Fibroblast of lung (primary cell): ENCODE measurements at places on chromosomes 1 and 21.

DNA sequence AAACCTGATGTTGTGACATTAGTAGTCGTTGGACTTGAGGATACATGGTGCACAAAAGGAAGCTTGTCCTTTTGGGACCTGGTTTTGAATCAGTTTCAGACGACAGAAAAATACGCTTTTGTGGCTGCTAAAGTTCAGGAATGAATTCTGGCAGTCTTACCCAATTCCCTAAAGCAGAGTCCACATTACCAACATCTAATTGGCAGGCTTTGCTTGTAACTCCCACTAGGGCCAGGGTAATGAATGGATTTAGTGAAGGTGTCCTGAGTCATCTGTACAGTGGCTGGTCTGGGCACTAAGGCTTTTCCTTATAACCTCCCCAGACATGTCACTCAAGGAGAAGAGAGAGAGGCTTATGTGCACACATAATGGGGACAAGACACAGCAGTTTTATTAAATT lies 66.2 kb upstream of the RNPC3 start:
- no peak for DNase-seq

GRCh38 chr1:84677415-84678099 lies 12.7 kb downstream of the SSX2IP start:
- no peak for DNase-seq

DNA sequence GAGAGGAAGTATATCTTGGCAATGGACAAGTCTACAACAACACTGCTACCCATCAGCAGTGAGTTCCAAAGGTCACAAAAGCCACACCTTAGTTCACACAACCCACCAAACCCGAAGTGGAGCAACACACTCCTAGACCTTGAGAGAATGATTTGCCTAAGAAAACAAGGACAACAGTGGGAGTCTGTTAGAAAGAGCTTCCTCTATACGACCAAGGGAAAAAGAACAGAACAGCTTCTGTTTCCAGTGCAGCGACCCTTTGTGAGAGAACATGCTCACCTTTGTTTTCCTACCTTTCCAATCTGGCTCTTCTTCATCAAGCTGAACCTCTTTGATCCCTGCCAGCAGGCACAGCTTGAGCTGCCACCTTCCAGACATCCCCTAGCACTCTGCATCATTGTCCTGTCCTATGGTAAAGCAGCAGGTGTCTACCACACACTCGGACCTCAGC lies 56.7 kb upstream of the PALMD start:
- no peak for DNase-seq

DNA sequence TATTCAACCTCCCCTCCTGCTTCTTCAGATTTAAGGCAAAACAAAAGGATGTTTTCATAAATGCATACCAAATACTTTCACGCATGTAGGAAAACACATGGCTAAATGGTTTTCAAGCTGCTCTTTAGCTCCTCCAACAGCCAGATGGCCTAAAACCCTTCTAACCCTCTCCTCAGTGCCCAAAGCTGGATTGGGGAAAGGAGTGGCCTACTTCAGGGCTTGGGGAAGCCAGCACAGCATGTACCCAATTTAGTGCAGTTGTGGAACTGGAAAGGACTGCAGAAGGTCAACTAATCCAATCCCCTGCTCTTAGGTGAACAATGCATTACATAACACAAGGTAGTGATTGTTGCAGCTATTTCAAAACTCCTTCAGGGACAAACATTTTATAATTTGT lies 9.3 kb downstream of the F5 start:
- no peak for DNase-seq

- DNase-seq = no peak
These were observed 24.9 kb upstream of the ATP1B1 start for GRCh38 chr1:169081503-169082123.

GRCh38 chr1:116286541-116286971 lies 86.5 kb upstream of the ATP1A1 start:
- DNase-seq = peak; percentile 63

- no peak for DNase-seq
These were observed 64.6 kb upstream of the CLDN14 start for GRCh38 chr21:36544545-36544944.

GRCh38 chr1:85244271-85245061 lies 15.0 kb downstream of the C1orf52 start:
- peak; percentile 33 for DNase-seq

DNA sequence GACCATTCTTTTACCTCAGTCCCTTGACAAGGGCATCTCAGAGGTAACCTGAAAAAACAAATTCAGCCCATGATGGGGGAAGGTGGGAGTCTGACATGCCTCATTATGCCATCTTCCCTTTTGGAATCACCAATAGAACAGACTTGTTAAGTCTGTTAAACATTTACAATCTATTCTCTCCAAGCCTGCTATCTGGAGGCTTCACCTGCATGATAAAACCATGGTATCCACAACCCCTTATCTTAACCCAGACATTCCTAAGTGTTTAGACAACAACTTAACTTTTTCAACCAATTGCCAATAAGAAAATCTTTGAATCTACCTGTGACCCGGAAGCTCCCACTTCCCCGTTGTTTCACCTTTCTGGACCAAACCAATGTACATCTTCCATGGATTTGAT lies 233.0 kb upstream of the CACYBP start:
- DNase-seq = no peak

- DNase-seq = no peak
These were observed 144.1 kb upstream of the IGSF21 start for GRCh38 chr1:17963513-17963912.

GRCh38 chr1:94272388-94272787 lies 35.0 kb upstream of the ARHGAP29 start:
- no peak for DNase-seq

DNA sequence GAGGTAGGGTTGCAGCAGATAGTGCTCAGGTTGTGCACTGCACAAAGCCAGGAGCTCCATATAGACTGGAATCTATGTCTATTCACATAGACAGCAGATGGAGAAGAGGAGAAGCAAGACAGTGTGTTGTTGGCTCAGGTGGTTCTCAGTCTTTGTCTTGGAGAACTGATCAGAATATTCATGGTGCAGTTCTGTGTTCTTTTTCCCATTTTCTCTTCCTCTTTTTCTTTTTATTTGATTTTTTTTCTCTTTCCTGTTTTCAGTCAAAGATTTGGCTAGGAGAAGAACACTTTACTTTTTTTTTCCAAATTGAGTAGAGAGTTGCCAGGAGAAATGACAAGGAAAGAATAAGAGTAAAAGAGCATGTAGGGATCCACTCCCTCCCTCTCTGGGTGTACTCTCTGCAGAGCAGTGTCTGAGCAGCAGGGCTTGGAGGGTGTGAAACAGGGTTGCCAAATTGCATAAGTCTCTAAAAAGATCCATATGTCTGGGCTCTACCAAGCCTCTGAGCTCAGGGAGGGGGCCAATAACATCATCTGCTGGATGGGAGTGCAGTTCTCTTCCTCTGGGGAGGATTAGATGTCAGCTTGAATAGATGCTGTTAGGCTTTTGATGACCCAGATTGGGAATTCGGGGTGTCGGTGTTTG lies 8.7 kb upstream of the CD34 start:
- DNase-seq = peak; percentile 43

DNA sequence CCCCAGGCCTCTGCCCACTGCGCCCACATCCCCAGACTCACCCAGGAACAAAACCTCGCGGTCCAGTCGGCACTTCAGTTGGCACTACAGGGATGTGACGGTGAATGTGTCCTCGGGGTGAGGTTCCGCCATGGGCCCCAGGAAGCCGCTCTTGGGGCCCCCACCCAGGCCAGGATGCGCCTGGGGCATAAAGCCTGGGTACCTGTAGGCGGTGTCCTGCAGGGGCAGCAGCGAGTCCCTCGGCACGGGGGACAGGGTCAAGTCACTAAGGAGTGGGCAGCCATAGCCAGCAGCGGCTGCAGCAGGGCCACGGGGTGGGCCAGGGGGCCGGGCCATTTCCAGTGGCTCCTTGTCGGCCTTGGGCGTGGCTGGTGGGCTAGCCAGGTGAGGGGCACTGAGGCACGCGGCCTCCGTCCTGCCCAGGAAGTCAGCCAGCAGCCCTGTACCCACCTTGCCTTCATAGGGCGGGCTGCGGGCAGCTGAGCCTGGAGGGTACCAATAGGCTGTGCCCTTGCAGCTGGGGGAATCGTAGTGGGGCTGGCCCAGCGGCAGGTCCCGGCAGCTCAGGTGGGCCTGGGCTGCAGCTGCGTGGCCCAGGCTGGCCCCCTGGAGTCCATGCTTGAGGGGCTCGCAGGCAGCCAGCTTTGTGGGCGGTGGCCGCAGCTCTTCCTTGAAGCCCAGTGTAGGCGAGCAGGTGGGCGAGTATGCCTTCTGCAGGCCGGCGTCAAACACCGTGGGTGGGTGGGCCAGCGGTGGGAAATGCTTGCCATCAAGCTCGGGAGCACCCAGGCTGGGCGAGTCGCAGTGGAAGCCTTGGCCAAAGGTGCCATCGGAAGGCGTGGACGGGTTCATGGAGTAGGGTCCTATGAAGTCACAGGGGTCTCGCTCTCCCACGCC lies 56.5 kb downstream of the AHDC1 start:
- DNase-seq = no peak

GRCh38 chr21:29299046-29299915 lies 559 bp downstream of the BACH1 start:
- peak; percentile 63 for DNase-seq

GRCh38 chr1:53591924-53592323 lies 132.7 kb downstream of the DMRTB1 start:
- no peak for DNase-seq

DNA sequence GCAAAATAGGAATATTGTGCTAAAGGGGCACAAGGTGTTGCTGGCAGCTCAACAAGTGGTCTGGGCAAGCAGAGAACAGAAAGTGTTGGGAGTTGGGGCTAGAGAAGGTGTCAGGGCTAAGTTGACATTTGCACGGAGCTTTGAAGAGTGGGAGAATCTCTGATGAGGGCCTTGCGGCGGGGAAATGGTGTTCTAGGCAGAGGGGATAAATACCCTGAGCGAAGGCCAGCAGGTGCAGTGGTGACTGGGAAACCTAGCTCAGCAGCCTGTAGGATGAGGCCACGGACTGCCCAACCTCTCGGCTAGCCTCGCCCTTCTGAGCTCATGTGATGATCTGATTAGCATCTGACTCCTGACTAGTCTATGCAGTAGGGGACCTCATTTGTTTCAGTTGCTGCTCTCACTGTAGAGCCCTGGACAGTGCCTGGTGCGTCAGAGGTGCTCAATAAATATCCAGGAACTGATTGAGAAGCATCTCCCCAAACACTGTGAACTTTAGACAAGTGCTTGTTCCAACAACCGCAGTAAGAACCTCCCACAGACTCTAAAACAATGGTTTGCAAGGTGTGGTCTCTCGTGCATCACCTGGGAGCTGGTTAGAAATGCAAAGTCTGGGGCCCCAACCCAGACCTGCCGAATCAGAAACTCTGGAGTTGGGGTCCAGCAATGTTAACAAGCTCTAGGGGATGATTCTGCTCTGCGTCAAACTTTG lies 1.0 kb upstream of the FOXO6 start:
- no peak for DNase-seq

DNA sequence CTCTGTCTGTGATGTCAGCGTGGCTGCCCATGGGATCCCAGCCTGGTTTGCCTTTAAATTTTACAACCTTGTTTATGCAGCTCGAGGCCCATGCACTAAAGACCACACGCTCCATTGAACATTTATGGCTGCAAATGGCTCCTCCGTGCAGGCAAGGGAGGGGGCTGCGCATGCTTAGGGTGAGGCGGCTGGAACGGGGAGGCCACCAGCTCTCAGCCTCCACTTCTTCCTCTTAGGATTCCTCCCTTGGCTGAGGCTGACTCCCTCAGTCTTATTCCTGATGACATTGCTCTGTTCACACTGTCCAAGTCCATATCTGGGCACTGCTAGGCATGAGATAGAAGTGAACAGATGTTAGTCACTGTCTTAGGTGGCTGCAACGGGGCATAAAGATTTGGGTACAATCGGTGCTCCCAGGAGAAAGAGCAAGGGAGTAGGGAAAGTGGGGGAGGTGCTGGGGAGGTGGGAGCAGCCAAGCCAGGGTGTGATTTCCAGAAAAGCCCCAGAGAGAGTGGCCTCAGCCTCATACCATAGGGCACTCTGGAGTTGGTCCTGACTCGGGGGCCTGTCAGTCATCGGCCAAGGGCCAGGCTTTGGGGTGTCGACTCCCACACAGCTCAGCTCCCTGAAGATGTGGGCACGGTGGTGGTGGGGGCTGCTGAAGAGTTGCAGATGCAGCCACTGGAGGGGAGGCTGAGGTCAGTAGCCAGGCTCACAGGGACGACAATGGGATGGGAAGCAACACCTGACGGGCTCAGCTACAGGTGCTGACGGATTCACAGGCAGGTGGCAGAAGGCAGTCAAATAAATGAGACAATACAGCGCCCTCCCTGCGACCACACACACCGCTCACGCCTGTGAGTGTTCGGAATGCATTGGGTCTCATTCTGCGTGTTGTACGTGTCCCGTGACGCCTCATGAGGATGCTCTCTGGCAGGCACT lies 37.3 kb upstream of the ACTL8 start:
- no peak for DNase-seq

DNA sequence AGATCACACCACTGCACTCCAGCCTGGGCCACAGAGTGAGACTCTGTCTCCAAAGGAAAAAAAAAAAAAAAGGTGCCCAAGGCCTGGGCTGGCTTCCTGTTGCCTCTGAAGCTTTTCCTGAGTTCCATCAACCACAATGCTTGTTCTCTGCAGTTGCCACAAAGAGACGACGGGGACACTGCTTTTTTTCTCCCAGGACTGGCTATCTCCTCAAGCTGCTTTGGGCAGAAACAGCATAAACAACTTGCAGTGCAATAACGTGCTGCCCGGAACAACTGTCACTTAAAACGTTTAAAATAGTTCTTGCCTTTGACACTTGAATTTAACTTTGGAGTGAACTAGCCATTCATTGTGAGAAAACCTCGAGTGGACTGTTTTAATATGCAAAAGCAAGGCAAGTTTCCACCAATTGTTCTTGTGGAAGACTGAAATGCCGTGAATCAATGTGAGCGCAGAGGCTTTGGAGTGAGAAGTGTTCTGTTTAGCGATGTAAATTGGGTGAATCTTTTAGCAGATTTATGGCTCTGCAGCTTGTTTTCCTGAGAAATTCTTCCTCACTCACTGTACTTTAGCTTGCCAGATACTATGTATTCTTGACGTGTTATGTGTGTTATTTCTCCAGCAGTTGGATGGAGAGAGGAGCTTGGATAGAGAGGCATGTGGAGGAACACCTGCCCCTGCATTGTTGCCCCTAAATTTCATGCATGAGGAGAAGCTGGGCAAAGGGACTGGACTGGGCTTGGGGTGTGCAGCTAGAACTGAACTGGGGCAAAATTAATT lies 188.1 kb upstream of the KIAA0040 start:
- no peak for DNase-seq

- peak; percentile 45 for DNase-seq
These were observed 31.7 kb downstream of the PGM1 start for GRCh38 chr1:63624911-63625310.

GRCh38 chr1:221069178-221069903 lies 190.1 kb downstream of the HLX start:
- no peak for DNase-seq

GRCh38 chr1:77349275-77349674 lies 67.5 kb downstream of the AK5 start:
- no peak for DNase-seq

DNA sequence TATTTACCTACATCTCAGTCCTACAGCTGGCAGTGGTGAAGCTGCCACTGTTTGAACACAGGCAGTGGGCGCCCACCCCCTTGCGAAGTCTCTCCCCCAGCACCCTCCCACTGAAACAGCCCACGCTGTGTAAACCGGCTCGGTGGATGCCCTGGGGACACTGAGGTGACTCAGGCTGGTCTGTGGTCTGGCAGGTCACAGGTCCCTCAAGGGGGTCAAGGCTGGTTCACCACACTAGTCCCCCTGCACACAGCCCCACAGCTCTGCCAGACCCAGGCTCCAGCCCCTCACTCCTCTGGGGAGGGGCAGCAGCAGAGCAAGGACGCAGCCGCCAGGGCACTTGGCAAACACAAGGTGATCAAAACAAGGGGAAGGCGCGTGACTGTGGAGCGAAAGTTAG lies 7.6 kb downstream of the CHD5 start:
- DNase-seq = no peak
